ENCODE measurements at places on chromosomes 2 and 18.

GRCh38 chr2:160224060-160224459 lies 24.0 kb upstream of the ITGB6 start:
- no peak for DNase-seq

- no peak for DNase-seq
These were observed 100.9 kb downstream of the FHOD3 start for GRCh38 chr18:36398419-36398818.

DNA sequence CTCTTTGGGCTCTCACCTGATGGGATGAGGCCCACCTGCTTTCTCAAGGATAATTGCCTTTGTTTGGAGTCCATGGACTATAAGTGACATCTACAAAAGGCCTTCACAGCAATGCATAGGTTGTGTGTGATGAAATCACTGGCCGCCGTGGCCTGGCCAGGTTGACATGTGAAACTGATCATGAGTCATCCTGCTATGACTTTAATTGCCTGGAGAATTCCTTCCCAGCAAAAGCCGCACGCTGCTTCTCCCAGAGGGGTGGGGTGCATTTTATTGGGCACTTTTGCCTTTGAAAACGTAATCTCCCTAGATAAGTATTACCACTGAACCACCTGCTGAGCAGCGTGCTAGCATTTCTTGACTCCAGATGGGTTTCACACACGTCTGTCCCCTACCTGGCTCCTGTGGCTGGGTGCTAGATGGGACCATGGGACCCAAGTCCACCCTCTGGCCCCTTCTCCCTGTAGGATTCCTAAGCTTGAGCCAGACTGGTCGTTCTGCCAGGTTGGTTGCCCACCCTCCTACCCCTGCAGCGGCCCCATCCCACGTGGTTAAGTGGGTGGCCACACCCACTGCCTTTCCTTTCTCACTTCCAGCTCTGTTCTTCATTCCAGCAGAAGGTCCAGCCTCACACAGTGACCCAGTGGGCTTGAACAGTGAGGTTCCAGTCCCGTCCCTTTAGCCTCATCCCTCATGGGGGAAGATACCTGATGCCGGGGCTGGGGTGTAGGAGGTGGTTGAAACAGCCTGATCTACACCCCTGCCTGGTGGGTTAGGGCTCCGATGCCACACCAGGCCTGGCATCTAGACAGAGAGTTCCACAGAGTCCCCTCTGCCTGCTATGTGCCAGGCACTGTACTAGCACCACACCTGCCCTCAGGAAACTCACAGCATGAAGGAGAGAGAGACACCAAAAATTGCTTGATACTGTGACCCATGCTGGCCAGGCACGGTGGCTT lies 89.6 kb downstream of the GBX2 start:
- no peak for DNase-seq

GRCh38 chr2:179745635-179746256 lies 115.7 kb downstream of the ZNF385B start:
- DNase-seq = no peak

- no peak for DNase-seq
These were observed 84.6 kb upstream of the RFX8 start for GRCh38 chr2:101559551-101559950.

GRCh38 chr18:55239740-55240139 lies 280.5 kb upstream of the CCDC68 start:
- no peak for DNase-seq

DNA sequence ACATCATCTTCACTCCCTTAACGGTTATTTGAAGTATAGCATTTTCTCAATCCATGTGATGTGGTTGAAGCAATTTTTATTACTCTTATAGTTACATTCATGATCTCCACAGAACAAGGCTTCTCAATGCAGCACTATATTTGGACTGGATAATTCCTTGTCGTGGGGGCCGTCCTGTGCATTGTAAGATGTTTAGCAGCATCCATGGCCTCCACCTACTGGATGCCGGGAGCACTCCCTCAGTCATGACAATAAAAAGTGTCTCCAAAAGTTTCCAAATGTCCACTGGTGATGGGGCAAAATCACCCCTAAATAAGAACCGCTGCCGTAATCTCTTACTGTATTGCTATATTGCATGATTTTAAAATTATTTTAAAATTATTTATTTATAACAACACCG lies 110.6 kb upstream of the DDX18 start:
- DNase-seq = no peak
